ENCODE measurements at places on chromosomes 6 and 20.

DNA sequence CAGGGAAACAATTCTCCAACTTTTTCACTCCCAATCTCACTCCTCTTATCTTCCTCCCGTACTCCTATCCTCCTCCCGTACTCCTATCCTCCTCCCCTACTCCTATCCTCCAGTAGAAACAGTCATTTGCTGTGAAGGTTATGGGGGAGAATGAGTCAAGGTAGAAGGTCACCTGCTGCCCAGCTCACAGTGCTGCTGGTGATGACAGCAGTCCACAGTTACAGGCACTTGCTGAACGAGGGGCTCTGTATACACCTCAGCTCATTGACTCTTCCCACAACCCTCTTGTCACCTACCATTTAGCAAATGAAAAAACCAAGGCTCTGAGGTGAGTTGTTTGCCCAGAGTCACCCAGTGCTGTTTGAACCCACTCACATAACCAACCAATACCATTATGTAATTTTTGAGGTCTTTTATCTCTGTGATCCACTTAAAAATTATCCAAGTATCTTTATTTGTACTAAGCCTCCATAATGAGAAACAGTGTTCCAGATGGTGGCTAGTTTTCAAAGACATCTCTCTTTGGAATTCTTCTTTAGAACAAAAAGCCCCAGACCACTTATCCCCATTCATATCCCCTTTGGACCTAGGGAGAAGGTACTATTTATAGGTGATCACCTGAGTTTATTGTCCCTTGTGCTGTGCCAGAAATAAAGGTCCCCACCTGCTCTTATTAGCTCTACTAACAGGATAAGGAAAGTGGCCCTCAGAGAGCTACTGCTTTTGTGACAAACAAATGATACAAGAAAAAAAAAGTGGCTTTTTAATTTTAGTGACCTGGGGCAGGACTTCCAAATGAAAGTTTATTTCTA, 53.2 kb downstream of the PTPN1 start:
- DNase-seq, result no peak

DNA sequence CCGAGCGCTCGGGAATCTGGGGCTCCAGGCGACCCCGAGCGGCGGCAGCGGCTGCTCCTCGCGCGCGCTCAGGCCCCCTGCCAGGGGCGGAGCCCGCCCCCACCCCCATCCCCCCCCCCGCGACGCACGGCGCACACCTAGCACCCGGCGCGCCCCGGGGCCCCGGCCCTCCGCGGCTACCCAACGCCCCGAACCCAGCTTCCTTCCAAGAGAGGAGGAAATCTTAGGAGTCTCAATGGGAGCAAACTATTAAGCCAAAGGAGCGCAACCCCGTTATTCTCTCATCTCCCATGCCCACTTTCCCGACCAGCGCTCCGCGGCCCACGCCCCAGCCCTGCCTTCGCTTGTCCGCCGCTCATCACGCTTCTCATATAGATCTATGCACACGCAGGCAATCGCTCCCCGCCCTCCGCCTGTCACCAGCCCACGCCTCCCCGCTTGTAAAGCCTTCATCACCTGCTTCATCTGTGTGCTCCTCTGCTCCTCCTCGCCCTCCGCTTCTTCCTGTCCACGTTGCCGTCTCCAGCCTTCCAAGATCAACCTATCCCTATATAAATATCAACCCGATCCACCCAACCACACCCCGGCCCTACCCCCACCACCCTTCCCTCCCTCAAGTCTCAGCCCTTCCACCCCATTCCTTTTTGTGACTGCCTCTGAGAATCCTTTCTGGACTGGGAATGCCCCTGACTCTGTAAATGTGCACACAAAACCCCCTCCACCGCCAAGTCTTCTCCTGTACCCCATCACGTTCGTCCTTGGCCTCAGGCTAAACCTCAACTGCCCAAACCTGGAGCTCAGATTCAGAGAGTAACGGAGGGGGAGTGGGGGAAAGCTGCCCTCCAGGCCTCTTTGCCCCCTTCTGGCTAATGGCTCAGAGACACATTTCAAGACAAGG, at the start of gene DLK2:
Gene DLK2 (minus strand): TSS at position 18 of the 898 bp plus-strand sequence. CDS start 723 bp downstream, outside the sequence.
- DNase-seq, result no peak

DNA sequence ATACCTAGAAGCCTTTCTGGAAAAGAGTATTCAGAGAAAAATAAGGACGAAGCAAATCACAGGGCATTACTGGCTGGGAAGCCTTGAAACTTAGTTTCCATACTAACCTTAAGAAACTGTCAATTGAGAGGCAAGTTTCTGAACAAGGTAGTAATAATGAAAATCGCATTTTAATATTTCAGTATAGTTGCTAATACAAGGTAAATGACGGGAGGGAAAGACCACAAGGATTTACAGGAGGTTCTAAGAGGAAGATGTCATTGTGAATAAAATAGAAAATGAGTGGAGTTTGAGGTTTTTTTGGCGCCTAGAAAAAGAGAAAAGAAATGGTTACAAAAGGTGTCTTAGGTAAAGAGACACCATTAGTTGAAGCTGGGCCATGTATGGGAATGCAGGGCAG, 53.9 kb upstream of the AIG1 start:
- DNase-seq, result no peak

- DNase-seq, result no peak
These were observed 106.3 kb downstream of the PRKN start for GRCh38 chr6:162621246-162621645.

DNA sequence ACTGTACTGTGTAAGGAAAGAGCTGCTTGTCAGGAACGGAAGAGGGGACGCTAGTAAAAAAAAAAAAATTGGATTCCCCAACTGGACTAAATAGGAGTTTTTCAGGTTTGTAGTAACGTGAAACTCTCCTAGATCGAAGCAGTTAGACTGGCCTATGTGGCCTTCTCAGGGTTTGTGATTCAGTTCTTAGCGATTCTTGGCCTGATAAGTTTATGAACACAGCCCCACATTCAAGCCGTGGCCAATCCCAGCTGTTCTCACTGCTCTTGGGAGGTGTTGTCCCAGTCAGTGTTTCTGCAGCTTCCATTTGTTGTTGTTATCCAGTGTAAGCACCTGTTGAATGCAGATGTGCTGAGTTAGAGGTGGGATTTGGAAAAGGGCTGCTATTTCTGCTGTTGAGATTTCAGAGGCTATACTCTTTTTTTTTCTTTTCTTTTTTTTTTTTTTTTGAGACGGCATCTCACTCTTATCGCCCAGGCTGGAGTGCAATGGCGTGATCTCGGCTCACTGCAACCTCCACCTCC, 29.7 kb downstream of the TAF8 start:
- no peak for DNase-seq

GRCh38 chr6:127832381-127832780, 68.5 kb downstream of the THEMIS start:
- no peak for DNase-seq

DNA sequence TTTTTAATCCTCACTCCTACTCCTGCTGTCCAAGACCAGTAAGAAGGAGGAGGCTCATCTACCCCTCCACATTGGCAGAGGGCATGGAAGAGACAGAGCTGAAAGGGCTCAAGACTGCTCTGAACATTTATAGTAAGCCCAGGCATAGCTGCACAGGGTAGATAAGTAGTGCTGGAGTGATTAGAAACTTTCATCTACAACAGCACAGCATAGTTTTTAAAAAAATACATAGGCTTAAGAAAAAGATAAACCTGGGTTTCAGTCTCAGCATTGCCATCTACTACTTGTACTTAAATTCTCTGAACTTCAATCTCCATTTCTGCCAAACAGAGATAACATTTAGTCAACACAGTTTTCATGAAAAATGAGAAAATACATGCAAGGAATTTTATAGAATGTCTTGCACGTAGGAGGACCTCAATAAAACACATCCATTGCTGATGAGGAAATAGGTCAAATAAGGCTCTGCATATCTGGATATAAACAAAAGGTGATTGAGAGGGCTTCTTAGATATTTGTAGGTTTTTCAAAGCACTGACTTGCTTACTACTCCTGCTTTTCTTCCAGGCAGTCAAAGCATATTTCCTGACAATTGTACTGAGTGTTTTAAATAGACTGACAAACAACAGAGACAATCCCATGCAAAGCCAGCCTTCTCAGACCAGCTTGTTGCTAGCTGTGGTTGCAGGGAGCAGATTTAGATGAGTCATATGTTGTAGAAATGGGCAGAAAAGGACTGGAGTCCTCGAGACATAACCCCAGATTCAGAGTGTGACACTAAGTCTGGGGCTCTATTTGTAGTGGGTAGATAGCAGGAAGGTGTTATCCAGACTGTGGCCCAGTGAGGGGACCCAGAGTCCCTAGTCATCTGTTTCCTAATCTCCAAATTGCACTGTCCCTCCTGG, 107.4 kb upstream of the TAB2 start:
- no peak for DNase-seq

DNA sequence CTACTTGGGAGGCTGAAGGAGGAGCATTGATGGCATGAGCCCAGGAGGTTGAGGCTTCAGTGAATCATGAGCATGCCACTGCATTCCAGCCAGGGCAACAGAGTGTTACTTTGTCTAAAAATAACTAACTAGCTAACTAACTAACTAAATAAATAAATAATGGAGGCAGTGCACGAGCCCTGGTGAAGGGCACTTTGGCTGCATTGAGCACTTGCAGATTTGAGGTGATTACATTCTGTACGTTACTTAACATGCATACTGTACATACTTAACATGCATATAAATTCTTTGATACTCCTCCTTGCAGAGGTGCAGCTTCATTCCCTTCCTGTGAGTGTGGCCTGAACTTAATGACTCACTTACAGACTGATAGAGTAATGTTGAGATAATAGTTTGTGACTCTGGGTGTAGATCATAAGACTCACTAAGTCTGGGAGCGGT, 10.7 kb downstream of the HLA-A start:
- DNase-seq, result no peak

DNA sequence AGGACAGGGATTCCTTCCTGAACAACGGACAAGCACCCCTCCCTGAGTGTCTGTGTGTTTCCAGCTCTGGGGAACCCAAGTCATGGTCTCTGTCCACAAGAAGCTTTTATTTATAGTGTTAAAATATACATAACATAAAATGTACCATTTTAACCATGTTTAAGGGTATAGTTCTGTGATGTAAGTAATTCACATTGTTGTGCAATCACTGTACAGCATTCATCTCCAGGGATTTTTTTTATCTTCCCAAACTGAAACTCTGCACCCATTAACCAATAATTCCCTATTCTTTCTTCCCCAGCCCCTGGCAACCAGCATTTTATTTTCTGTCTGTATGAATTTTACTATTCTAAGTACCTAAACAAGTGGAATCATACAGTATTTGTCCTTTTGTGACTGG, 84.2 kb downstream of the FOXF2 start:
- DNase-seq, result no peak

GRCh38 chr20:58892932-58893224, 40.4 kb downstream of the GNAS start:
- DNase-seq, result no peak

GRCh38 chr6:40732878-40733277, 145.7 kb upstream of the LRFN2 start:
- no peak for DNase-seq

DNA sequence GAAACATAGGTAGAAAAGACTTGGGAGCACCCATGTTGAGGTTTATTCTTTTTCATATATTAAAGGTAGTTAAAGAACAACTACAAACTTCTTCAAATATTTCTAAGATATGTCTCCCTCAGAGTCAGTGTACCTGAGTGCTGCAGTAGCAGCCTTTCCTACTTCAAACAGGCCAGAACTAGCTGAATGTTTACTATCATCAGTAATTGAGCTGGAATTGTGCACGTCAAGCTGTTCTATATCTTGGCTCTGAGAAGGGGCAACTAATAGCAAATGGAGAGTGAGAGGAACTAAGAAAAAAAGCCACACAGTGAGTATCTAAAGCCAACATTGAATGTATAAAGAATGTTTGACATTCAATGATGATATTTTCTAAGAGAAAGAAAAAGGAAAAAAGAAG, 21.7 kb downstream of the MTCL3 start:
- no peak for DNase-seq

- DNase-seq, result no peak
These were observed 196.2 kb downstream of the SAMD5 start for GRCh38 chr6:147704691-147705090.

DNA sequence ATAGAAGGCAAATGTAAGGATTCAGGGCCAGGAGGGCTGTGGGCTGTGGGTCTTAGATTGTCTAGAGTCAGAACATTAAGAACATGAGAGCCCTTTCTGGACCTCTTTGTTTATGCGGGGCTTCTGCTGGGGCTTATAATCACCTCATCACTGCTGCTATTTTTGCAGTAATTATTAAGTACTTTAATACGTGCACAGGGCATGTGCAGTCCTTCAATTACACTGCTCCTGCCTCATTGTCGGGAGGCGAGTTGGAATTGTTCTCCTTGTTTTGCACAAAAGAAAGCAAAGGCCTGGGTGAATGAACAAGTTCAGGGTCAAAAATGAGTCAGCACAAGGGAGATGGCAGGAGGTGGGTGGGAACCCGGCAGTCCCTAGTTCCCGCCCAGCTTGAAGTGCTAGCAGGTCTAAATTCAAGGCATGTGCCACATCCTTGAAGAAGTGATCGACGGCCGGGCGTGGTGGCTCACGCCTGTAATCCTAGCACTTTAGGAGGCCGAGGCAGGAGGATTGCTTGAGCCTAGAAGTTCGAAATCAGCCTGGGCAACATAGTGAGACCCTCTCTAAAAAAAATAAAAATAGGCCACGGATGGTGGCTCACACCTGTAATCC, 34.4 kb upstream of the PTPN1 start:
- DNase-seq, result no peak

DNA sequence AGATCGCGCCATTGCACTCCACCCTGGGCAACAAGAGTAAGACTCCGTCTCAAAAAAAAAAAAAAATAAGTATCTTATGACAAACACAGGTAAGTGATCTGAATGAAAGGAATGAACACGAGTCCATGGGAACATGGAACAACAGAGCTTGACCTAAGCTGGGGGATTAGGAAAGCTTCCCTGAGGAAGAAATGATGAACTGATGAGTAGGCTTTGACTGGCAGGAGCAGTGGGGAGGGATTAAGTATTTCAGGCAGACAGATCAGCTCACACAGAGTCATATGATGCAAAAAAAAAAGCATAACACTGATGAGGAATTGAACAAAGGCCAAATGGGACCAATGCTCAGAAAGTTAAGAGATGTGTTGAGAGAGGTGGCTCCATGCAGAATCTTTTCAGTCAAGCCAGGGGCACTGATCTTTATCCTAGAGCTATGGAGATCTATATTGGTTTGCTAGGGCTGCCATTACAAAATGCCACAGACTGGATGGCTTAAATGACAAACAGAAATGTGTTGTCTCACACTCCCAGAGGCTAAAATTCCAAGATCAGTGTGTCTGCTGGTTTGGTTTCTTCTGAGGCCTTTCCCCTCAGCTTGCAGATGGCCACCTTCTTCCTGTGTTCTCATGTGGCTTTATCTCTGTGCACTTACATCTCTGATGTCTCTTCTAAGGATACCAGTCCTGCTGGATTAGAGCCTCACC, 85.6 kb downstream of the ANKRD6 start:
- DNase-seq, result no peak

DNA sequence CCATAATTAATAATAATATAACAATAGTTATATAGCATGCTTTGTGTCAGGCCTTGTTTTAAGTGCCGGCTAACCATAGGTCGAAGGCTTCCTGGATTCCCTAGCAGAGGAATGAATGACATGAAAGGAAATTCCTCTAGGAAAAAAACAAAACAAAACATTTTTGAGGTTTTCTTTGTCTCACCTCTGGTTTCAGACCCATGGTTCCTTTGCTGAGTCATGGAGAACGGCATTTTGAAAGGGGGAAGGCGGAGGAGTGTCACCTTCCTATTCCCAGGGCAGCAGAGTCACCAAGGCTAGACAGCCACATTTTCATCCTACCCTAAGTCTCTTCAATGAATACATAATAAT, 25.3 kb upstream of the CCND3 start:
- no peak for DNase-seq

GRCh38 chr20:6683021-6683977, 84.2 kb upstream of the BMP2 start:
- DNase-seq, result no peak

- DNase-seq, result no peak
These were observed 177.3 kb downstream of the CDKAL1 start for GRCh38 chr6:20711518-20711917.

Data from Right ventricle myocardium superior (tissue), 1 donor.